ENCODE measurements at places on chromosomes 16 and 17.

GRCh38 chr16:28603381-28604185, 6.3 kb downstream of the SULT1A1 start:
- no peak for DNase-seq

- no peak for DNase-seq
Measured at GRCh38 chr17:9937901-9938300, 32.8 kb upstream of the RCVRN start.

DNA sequence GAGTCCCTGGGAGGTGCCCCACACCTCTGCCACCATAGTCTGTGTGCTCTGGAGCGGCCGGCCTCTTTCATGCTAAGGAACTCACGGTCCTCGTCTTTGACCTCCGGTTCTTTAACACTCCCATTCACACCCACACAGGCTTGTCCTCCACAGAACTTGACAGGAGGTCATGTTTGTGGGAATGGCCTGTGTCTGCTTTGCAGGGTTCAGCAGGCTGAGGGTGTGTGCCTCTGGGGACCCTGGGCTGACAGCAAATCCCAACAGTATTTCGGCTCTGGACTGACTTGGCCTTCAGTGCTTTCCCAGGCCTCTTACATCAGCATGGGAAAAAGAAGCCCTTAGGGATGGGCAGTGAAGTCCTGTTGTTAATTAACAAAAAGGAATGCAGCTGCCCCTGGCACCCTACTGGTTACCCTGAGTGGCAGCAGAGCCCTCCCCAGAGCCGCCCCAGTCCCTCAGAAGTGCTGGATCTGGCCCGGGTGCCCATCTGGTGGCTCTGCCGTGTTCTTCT, 35.4 kb upstream of the ADORA2B start:
- DNase-seq: no peak

- DNase-seq: no peak
Measured at GRCh38 chr16:73713778-73714495, 582.7 kb upstream of the PSMD7 start.

DNA sequence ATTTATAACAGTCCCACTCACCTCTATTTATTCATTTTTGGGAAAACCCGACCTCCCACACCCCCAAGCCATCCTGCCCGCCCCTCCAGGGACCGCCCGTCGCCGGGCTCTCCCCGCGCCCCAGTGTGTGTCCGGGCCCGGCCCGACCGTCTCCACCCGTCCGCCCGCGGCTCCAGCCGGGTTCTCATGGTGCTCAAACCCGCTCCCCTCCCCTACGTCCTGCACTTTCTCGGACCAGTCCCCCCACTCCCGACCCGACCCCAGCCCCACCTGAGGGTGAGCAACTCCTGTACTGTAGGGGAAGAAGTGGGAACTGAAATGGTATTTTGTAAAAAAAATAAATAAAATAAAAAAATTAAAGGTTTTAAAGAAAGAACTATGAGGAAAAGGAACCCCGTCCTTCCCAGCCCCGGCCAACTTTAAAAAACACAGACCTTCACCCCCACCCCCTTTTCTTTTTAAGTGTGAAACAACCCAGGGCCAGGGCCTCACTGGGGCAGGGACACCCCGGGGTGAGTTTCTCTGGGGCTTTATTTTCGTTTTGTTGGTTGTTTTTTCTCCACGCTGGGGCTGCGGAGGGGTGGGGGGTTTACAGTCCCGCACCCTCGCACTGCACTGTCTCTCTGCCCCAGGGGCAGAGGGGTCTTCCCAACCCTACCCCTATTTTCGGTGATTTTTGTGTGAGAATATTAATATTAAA, 638 bp upstream of the TMEM88 start:
- no peak for DNase-seq

DNA sequence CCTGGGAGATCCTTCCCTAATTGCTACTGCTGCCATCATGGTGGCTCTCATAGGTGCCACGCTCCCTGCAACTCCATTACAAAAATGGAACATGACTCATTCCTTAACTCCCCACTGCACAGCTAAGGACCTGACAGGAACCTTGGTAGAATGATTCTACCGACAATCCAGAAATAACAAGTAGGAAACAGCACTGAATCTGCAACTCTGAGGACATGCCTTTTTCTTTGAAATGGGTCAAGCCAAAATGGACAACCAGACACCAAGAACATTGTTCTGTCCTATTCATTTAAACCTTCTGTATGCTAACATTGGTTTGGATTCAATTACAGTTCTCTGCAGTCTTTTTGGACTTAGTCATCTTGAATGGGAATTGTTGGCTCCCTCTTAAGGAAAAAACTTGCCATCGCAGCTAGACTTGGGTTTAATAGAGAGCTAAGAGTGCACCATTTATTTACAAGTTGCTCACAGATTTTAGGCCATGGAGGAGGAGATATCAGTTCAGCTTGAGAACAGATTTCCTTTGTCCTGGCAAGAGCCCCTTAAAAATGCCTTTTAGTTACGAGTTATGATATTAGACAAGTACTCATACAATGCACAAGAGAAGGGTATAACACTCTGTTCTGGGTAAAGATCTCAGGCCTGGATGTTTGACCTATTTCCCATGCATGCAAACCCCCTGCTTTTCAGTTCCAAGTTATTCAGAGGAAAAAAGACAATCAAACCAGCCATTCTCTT, 20.9 kb upstream of the NSRP1 start:
- no peak for DNase-seq

DNA sequence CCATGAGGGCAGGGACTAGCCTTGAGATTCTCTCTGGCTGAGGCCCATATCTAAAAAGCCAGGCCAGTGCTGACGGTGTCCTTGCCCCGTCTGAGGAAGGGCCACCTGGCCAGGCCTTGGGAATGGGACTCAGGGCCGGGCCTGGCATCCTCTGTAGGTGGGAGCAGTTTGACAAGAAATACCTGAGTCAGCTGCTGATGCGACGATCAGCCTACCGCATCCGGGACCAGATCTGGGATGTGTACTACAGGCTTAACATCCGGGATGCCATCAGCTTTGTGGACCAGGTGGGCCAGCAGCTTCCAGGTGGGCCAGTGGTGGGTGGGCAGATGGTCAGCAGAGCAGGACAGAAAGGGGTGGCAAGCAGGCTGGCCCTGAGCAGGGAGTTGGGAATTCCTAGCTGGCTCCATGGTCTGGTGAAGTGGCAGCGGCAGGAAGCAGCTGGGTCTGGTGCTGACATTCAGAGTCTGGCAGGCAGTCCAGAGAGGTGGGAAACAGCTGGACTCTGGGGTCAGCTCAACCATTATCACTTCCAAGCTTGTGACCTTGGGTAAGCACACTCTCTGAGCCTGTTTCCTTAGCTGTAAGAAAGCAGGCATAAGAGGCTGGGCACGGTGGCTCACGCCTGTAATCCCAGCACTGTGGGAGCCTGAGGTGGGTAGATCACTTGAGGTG, 9.5 kb downstream of the SLC9A5 start:
- DNase-seq: no peak

GRCh38 chr16:51154271-51155171, 3.5 kb upstream of the SALL1 start:
- DNase-seq: no peak

GRCh38 chr16:47110939-47111338, 32.8 kb downstream of the NETO2 start:
- no peak for DNase-seq

DNA sequence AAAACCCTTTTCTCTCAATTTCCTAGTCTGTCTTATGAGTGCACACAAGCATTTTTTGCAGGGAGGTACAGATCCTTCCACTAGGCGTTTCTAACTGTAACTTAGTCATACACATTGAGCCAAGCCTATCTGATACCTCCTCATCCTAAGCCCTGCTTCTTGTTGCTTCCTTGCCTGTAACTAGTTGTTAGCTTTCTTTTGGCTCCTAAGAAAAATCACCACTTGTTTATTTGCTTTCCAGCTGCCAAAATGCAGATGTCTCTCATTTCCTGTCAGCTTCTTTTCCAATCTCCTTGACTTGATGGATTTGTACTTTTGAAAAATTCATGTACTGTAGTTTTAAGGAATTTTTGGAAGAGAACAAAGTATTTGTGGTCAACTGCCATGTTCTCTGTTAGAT, 73.7 kb downstream of the TNRC6C start:
- no peak for DNase-seq

DNA sequence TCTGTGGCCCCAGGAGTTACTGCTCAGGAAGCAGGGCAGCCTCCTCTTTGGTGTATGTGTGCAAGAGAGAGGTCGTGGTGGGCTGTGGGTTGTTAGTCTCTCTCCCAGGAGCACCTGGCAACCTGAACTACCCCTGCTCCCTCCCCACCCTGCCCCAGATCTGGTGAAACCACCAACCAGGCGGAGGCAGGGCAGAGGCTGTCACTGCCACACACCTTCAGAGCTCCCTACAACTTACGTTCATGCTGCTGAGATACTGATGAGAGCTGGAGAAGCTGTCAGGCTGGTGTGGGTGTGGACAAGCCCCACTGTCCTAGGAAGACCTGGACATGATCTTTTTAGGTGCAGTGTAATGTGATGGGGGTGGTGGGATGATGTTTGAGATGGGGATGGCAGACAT, 24.3 kb downstream of the GOSR2 start:
- DNase-seq: no peak

DNA sequence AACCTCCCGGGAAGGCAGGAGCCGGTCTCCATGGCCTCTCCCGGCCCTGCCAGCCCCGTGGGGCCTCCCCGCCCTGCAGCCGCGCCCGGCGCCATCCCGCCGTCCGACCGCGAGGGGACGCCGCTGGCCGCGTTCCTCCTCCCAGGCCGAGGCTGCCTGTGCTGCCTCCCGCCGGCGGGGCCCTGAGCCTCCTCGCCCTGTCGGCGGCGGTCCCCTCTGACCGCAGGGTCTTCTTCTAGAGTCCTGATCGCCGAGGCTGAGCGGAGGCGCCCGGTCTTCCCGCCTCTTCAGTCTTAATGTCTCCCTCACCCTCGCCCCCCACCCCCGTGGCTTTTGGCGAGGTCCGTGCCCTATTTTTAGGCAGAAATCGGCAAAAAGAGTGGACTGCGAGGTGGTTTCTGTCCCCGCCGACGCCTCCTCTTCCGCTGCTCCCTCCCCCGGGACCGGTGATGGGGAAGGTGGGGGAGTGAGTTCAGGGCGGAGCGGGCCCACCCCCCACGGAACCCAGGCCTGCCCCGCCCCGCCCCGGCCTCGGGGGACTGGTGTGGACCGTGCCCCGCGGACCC, 794 bp upstream of the CPNE7 start:
- no peak for DNase-seq

GRCh38 chr16:83541231-83541630, 266.5 kb upstream of the HSBP1 start:
- no peak for DNase-seq

GRCh38 chr16:76656994-76657393, 379.8 kb downstream of the CNTNAP4 start:
- DNase-seq: no peak

Measured in stimulated activated CD8-positive, alpha-beta memory T cell treated with anti-CD3 and anti-CD28 coated beads, Interleukin-7, amount 100 ng/mL, for 1 hour (primary cell).